ENCODE measurements at places on chromosomes 3 and 15.

- no peak for DNase-seq
Observed at GRCh38 chr15:45064386-45064785, 41.4 kb downstream of the SORD start.

DNA sequence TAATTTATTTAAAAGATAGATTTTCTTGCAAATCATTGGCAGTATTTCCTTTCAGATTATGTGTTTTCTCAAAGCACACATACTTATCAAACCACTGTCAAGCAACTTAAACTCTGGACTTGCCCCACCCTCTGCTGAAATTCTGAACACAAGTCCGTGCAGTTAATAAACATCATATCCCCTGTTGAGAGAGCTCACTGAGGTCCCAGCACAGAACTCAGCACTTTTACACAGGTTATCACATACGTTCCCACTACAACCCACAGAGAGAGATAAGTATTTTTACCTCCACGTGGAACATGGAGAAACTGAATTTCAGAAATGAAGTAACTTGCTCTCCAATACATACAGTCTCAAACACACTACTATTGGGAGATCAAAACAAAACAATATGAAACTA is 267.6 kb upstream of the IGF1R start:
- no peak for DNase-seq

DNA sequence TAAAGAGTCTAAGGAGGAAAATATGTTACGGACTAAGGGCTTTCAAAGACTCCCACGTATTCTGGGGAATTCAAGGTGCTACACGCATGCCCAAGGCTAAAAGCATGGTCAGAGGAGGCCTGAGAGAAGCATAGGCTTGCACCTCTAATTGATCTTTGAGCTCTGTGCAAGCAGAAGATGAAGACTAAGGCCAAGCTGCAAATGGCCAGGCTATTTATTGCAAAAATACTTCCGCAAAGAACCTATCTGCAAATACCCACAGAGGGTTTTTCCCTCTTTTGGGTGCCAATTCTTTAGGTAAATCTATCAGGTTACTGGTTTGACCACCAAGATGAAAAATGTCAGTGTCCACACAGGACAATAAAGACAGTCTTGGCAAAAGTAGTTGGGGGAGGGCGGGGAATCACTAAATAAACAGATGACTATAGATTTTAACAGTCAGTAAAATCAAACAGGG is 119.5 kb downstream of the STAG1 start:
- DNase-seq = no peak

DNA sequence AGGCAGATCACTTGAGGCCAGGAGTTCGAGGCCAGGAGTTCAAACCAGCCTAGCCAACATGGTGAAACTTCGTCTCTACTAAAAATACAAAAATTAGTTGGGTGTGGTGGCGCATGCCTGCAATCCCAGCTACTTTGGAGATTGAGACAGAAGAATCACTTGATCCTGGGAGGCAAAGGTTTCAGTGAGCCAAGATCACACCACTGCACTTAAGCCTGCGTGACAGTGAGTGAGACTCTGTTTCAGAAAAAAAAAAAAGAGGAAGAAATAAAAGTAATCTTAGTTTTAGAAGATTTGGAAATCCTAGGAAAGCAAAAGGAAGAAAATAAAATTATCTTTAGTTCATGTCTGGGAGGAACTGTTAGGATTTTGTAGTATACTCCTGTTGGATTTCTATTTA is 77.2 kb downstream of the IL12A start:
- peak; percentile 78 for DNase-seq

DNA sequence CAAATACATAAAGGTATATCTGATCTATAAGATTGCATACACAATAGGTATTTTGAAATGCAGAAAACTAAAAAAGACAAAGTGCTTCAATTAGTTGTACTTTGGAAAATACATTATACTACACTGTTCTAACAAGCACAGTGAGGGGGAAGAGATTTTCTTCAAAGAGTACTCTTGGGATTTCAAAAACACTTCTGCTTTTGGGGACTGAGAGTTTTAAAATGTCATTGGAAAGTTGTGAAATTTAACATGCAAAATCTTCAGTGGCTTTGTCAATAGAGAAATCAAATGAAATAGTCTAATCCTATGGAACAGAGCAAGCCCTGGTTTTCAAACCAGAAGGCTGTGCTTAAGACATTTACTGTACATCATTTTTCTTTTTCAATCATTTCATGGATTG is 322.2 kb upstream of the SEMA6D start:
- DNase-seq = peak; percentile 56

DNA sequence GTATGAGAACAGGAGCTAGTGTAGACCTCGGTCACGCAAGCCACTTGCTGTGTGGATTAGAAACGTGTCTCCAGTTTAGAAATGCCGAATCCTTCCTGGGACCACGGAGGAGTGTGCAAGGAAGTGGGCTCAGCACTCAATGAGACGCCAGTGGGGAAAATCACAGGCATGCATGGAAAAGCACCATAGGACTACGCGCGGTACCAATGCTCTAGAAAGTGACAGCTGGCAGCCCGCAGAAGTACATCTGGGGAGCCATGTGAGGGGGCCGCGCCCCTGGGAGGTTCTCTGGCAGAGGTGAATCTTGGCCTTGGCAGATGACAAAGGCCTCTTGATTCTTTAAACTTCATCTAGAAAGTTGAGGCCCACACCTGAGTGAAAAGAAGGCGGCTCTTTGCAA is 99.3 kb downstream of the LRRK1 start:
- no peak for DNase-seq

DNA sequence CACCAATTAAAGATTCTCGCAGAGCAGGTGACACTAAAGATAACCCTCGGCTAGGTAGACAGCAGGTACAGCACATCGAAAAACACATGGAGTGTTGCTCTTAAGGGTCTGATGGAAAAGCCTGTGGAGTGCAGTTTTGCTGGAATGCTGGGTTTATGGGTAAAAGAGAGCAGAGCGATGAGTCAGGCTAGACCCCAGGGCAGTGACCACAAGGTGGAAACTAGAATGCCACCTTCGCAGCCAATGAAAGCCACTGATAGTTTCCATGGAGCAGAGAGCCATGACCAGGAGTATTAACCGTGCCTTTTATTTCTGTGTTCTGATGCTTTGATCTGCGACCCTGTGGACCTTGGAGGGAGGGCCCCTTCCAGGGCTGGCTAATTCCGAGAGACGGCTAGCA is 149.8 kb downstream of the GABRB3 start:
- no peak for DNase-seq

DNA sequence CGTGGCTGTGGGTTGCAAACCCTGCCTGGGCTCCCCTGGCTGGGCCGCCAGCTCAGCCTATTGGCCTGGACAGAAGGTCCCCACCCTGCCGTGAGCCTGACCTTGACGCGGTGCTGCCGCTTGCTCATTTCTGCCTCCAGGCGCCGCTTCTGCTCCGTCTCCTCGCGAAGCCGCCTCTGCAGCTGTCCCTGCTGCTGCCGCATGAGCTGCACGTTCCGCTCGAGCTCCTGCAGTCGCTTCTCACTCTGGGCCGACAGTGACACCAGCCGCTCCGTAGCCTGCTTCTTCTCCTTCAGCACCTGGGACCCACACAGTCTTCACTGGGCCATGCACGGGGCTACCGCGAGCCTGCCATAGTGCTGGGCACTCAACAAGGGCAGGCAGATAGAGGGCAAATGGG is 21.7 kb downstream of the KIF7 start:
- DNase-seq = no peak

GRCh38 chr3:79517766-79518413 is 249.9 kb downstream of the ROBO1 start:
- no peak for DNase-seq

GRCh38 chr3:149214702-149215101 is 6.9 kb downstream of the CP start:
- DNase-seq = no peak

GRCh38 chr15:69402816-69403215 is 11.3 kb upstream of the KIF23 start:
- no peak for DNase-seq

DNA sequence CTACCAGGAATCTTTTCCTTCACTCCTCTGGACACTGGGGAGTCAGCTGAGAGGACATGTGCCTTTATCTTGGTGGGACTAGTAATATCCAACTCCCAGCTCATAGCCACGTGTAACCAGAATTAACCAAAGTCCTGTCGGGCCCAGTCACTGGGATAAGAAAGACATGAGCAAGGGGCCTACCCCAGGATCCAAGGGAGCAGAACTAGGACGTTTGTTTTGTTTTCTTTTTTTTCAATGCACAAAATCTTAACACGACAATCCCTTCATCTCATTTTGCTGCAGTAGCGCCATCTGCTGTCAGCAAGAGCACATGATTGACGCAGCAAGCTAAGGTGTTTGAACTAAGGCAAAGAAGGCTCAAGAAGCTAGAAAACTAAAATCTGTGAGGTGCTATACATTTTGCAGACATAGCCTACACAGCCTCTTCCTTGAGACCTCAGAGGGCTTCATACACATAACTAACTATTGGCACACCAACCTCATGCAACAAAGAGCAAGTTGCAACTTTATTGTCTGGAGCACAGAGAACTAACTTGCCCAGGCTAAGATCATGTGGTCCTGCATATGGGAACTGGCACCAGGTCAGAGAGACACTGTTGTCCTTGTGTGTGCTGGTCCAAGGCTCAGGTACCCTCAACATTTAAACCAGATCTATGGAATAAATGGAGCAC is 43.6 kb downstream of the RLBP1 start:
- DNase-seq = peak; percentile 54

DNA sequence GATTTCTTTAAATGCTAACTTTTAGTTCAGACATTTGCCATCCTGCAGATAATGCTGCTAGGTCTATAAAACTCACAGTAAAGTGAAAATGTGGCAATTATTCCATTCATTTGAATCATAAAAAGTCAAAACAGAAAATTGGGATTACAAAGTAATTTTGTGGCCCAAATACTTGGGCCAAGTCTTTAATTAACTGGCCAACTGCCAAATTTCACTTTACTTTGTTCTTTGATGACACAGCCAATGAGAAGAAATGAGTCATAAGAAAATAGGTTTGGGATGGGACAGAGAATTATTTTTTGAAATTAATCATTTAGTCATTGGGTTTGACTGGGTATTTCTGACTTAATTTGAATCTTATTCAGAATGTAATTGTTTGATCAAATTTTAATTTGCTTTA is 89.8 kb upstream of the SLC2A2 start:
- DNase-seq = no peak

- DNase-seq = no peak
Observed at GRCh38 chr15:39285071-39285470, 295.8 kb upstream of the THBS1 start.

- no peak for DNase-seq
Observed at GRCh38 chr3:139198186-139198585, 145.6 kb upstream of the MRPS22 start.

DNA sequence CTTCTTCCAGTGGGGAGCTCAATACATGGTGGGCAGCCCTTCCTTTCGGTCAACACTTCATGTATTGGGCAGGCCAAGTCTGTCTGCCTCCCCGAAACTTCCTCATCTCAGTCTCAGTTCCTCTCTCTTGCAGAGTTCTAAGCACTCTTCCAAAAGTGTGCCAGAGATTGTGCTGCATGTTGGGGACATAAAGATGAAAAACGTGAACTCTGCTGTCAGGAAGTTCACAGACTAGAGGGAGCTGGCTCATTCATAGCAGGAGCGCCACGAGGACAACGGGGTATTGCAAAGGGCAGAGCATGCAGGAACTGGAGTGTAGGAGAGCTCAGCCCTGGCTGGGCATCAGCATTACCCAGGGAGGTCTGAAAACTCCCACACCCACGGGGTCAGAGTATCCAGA is 15.3 kb upstream of the EPHB3 start:
- peak; percentile 97 for DNase-seq

- DNase-seq = peak; percentile 69
Observed at GRCh38 chr3:53837331-53837730, 8.9 kb downstream of the CHDH start.

DNA sequence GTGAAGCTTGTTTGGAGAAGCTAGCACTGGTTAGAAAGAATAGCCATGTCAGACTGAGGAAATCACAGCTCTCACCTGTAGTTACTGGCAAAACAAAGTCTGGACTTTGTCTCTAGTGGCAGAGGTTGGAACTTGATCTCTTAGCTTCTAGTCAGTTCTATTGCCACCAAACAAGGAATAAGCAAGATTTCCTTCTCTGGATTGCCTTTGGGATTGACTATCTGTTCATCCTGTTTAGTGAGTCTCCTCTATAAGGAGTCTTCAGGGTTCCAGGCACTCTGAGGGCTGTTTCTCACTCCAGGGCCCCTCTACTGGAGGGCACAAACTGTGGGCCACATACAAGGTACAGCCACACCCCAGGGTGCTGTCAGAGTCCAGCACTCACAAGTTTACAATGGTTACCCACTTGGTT is 426.6 kb upstream of the THBS1 start:
- no peak for DNase-seq

DNA sequence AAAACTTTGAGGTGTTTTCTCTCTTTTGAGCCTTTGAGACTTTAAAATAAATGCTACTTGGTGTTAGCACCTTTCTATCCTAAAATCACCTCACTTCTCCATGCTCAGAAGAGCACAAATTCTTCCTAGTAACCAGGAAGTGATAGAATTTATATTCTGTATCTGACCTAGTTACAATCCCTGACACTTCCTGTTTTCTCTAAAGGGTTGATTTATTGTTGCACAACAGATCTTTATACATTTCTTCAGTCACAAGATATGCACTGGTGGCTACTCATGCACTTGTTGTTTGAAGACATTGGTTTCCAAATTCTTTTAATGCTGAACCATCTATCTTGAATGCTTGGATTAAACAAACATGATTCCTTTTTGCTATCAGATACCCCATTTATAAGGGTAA is 47.2 kb upstream of the CNTN3 start:
- DNase-seq = no peak

GRCh38 chr3:25661694-25662437 is 2.8 kb downstream of the TOP2B start:
- DNase-seq = no peak

GRCh38 chr3:130384476-130385025 is 39.1 kb downstream of the COL6A5 start:
- DNase-seq = no peak

DNA sequence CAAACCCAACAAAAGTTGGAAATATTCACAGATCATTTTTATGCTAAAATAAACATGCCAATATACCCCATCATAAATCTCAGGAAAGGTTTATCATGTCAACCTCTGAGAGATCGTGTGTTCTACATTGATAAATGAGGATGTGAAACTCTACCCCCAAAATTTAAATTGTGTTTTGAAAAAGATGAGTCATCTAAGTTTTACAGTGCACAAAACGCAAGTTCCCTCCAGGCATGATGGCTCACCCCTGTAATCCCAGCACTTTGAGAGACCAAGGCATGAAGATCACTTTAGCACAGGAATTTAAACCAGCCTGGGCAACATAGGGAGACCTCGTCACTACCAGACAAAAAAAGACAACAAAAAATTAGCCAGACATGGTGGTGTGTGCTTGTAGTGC is 1487.0 kb upstream of the GBE1 start:
- DNase-seq = no peak

DNA sequence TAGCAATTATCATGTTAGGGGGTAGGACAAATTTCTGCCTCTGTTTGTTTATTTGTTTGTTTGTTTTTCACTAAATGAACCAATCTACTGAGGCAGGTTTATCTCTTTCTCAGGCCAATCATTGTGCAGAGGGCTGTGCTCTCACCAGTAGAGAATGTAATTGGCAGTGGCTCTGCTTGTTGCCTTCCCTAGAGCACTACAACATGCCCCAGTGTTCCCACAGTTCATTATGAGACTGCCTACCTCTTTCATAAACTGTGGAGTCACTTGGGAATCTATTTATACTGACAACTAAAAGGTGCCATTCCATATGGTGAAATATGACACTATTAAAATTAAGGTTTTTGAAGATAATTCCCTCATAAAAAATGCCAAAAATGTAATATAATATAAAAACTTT is 196.3 kb upstream of the ALCAM start:
- no peak for DNase-seq

GRCh38 chr15:89776274-89777072 is at the start of gene MESP2:
TSS of gene MESP2 (plus strand) at chr15:89776332. CDS start at chr15:89776358, 26 bp downstream.
- DNase-seq = peak; percentile 88

GRCh38 chr15:34889476-34889875 is 80.1 kb downstream of the AQR start:
- no peak for DNase-seq

All from inflammatory macrophage (primary cell).